ENCODE measurements at places on chromosomes 13 and 19. TPM values are rescaled to one million over a fixed set of nuclear protein-coding genes. Genes with fewer than 3 reads are reported as not detected.

GRCh38 chr19:33329736-33330135, 27.4 kb upstream of the CEBPA start:
- no peak overlapping the region for H3K27ac ChIP-seq
- H3K4me1 ChIP-seq, result no peaks in the 10 kb centered on the region
- DNase-seq, result no peak
- H3K4me3 ChIP-seq, result no peak overlapping the region

DNA sequence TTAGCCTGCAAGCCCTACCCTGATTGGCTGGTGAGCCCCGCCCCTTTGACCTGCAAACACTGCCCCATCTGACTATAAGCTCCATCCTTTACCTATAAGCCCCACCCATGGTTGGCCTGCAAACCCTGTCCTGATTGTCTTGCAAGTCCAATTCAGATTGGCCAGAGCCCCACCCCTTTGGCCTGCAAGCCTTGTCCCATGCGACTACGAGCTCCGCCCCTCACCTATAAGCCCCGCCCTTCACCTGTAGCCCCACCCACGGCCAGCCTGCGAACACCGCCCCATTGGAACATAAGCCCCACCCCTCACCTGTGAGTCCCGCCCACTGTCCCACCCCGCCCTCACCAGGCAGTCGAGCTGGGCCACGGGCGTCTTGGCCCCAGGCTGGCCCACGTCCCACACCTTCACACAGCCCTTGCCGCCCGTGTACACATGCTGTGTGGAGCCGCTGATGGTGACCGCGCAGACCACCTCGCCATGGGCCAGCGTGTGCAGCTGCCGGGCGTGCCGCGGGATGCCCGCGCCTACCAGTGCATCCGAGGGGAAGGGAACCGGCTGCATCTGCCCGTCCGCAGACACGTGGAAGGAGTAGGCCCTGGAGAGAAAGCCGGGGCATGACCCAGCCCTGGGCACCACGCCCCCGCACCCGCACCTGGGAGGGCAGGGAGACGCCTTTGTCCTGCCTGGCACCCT, 22.9 kb downstream of the TLE2 start:
- no peaks in the 10 kb centered on the region for H3K27me3 ChIP-seq
- no peak overlapping the region for H3K27ac ChIP-seq
- no peak overlapping the region for H3K4me3 ChIP-seq
- H3K4me1 ChIP-seq, result no peaks in the 10 kb centered on the region
- H3K36me3 ChIP-seq, result no peaks in the 10 kb centered on the region

GRCh38 chr19:57241176-57241575, 744 bp downstream of the ZNF805 start:
- peak overlapping the region; percentile 98 for H3K27ac ChIP-seq
- peaks cover 11% of the 10 kb centered on the region for H3K36me3 ChIP-seq
- H3K27me3 ChIP-seq, result no peaks in the 10 kb centered on the region

- H3K4me1 ChIP-seq, result peaks cover 7% of the 10 kb centered on the region
- H3K27me3 ChIP-seq, result no peaks in the 10 kb centered on the region
- DNase-seq, result peak; percentile 52
- H3K36me3 ChIP-seq, result peaks cover 19% of the 10 kb centered on the region
- no peak within 1 kb of the TSS for H3K27ac ChIP-seq
Observed at GRCh38 chr19:49324801-49325576, at the start of gene SLC6A16. SLC6A16 (minus strand) TSS chr19:49325191; CDS start chr19:49311347, 13,844 bp downstream.

DNA sequence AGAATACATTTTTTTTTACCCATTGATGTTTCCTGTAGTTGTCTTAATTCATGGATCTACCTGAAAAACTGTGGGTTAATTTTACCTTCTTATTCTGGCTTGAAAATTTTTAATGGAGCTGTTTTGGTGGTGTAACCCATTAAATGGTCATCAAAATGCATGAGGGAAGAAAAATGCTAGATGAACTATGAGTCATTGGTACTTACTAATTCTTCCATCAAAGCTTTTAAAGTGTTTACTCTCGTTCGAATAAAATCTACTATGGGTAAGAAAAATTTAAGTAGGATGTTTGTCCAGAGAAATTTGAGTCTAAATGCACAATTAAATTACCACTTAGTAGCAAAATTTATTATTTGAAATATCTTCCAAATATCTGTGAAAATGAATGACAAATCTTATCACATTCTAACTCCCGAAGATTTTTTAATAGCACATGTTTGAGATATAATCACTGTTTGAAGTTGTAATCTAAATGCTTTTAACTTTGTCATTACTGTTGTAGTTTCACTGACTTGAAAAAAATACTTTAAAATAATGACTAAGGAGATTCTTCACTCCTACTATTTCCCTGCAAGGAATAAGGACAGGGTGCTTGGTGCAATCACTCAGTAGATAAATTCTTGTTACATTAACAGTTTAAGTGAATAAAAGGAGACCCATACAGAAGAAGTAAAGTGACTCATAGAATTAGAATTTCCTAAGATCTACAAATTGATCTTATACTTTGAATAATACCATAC, 437.7 kb downstream of the IRS2 start:
- H3K4me3 ChIP-seq, result no peak overlapping the region
- no peaks in the 10 kb centered on the region for H3K27me3 ChIP-seq
- no peaks in the 10 kb centered on the region for H3K4me1 ChIP-seq
- H3K27ac ChIP-seq, result no peak overlapping the region
- DNase-seq, result no peak

DNA sequence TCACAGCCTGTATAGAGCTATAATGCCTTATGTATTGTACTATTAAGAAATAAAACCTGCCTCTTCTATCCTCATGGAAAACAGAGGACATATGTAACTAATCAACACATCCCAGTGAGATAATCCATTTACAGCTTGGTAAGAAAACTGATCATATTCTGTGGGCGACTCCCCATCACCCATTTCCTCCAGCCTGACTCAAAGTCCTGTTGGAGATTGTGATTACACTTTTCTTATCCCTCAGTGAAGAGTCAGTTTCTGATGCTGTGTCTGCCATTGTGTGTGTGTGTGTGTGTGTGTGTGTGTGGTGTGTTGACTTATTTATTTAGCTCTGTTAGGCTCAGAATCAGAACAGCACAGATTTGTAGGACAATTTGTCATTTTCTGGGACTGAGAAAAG, 212.8 kb downstream of the FGF9 start:
- H3K27me3 ChIP-seq, result peaks cover 17% of the 10 kb centered on the region
- no peak for DNase-seq
- no peak overlapping the region for H3K4me3 ChIP-seq
- H3K4me1 ChIP-seq, result no peaks in the 10 kb centered on the region
- no peaks in the 10 kb centered on the region for H3K36me3 ChIP-seq

DNA sequence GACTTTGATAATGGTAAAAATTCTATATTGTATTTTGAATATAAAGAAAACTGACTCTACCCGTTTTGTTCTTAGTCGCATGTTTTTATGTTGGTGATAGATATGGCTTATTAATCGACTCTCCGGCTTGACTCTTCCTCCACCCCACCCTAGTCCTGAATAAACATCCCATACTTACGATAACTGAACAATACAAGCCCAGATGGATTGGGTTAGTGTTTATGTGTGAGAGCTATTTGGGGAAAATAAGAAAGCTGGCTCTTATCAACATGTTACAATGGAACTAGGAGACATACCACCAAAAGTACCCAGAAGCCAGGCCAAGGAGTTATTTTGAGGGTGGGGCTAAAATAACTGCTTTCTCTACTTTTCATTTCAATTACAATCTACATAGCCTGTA, 796.3 kb downstream of the DIAPH3 start:
- H3K27ac ChIP-seq, result no peak overlapping the region
- H3K27me3 ChIP-seq, result peaks cover 4% of the 10 kb centered on the region
- peaks cover 12% of the 10 kb centered on the region for H3K4me1 ChIP-seq
- H3K4me3 ChIP-seq, result no peak overlapping the region
- H3K36me3 ChIP-seq, result no peaks in the 10 kb centered on the region
- no peak for DNase-seq

DNA sequence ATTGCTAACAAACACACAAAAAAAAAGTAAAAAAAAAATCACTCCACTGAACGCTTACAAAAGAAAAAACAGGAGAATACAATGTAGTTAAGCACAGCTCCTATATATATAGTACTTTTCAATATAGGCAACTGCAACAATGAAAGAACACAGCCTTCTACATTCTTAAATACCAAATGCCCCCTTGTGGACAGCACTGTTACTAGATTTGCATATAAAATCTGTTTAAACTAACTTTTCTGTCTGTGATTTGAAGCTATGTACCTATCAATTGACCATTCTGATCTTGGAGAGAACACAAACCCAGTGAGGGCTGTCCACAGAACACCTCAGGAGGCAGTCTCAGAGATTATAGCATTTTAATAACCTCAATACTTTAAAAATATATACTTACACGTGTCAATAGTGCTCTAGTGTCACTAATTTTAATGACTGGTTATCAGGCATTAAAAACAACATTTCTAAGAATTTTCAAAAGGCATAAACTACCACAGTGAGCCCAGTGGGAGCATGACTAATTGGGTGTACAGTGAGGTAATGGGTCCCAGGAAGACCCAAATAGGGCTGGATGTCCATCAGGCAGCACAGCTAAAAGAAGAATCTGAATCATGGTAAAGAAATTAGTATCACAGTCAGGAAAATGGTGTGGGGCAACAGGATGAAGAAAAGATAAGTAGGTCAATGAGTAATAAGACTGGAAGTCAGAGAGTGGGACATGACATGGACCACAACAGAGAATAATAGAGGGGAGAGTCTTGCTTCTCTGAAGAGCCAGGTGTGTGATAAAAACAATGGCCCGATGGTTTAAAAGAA, 22.2 kb downstream of the CCDC169 start:
- peaks cover 5% of the 10 kb centered on the region for H3K4me1 ChIP-seq
- H3K4me3 ChIP-seq, result no peak overlapping the region
- H3K36me3 ChIP-seq, result peaks cover 4% of the 10 kb centered on the region
- H3K27me3 ChIP-seq, result peaks cover 4% of the 10 kb centered on the region
- DNase-seq, result no peak

GRCh38 chr13:102878481-102878880, 32.6 kb downstream of the ERCC5 start:
- H3K27ac ChIP-seq, result no peak overlapping the region
- no peak for DNase-seq
- H3K4me1 ChIP-seq, result no peaks in the 10 kb centered on the region
- no peak overlapping the region for H3K4me3 ChIP-seq
- H3K27me3 ChIP-seq, result no peaks in the 10 kb centered on the region

DNA sequence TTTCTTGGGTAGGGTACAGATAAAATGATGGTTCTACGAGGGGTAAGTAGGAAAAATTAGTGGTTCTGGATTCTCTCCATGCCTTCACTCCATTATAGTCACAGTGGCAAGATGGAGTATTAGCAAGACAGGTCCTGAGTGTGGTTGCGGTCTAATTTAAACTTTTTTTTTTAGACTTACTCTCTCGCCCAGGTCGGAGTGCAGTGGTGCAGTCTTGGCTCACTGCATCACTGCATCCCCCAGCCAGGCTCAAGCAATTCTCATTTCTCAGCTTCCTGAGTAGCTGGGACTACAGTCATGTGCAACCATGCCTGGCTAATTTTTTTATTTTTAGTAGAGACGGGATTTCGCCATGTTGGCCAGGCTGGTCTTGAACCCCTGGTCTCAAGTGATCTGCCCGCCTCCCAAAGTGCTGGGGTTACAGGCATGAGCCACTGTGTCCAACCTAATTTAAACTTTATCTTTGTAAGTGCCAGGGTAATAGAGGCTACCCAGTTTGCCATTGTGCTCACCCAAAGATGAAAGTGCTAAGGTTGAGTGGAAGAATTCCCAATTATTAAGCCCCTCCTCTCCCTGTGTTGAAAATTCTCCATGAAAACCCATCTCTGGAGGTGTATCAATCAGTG, 135.6 kb downstream of the TM9SF2 start:
- H3K4me1 ChIP-seq, result peaks cover 4% of the 10 kb centered on the region
- no peaks in the 10 kb centered on the region for H3K36me3 ChIP-seq
- no peaks in the 10 kb centered on the region for H3K27me3 ChIP-seq
- DNase-seq, result no peak

DNA sequence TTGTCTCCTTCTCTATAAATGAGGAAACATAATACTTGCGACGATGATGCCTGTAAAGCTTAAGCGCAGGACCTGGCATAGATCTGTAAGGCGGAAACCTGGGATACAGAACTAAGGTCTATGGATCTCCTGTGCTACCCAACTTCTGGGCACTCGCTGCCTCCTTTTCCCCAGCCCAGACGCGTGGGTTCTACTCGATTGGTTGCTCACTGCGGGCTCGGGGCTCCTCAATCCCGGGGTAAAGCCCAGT, 615 bp upstream of the PSMC4 start:
- H3K36me3 ChIP-seq, result peaks cover 27% of the 10 kb centered on the region
- peaks cover 25% of the 10 kb centered on the region for H3K4me1 ChIP-seq
- DNase-seq, result no peak
- H3K27me3 ChIP-seq, result no peaks in the 10 kb centered on the region

DNA sequence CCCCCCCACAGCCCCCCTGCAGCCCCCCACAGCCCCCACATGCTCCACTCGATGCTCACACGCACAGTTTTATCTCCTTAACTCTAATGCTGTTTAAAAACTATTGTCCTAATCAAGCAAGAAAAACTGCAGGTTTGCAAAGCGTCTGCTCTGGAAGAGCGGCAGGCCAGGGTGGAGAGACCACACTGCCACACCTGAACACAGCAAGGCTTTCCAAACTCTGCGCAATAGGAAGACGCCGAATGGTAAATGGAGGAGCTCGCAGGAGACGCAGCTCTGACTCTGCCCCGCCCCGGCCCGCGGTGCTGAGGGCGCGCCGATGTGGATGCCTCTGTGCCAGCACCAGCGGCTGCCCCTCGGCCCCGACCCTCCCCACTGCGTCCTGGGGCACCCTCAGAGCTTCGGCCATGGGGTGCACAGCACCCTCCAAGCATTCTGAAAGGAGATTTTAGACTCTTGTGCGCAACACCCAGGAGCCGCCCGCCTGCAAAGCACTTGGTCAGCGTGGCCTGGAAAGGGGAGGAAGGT, 32.4 kb downstream of the RASA3 start:
- H3K27ac ChIP-seq, result peak overlapping the region; percentile 92
- peaks cover 24% of the 10 kb centered on the region for H3K4me1 ChIP-seq
- DNase-seq, result no peak
- H3K27me3 ChIP-seq, result peaks cover 3% of the 10 kb centered on the region
- H3K4me3 ChIP-seq, result peak overlapping the region; percentile 81

Gene GRAMD1A
- total RNA-seq, result 79.6 TPM

Gene CLDND2
- 0.97 TPM for total RNA-seq

Gene ZNF586
- total RNA-seq, result 19.6 TPM

Gene ZNF835
- total RNA-seq, result 0.12 TPM

Gene PROZ
- not detected for total RNA-seq

Gene SELENOV
- total RNA-seq, result 1.1 TPM
